Stimulated activated CD4-positive, alpha-beta T cell treated with anti-CD3 and anti-CD28 coated beads, Interleukin-1b, Interleukin-23, amount 100 ng/mL, for 4 hours (primary cell): ENCODE measurements at places on chromosomes 5 and 9.

- no peak for DNase-seq
Measured at GRCh38 chr9:129351642-129352145, 173.6 kb upstream of the IER5L start.

GRCh38 chr5:72166070-72166979, 59.0 kb downstream of the MAP1B start:
- no peak for DNase-seq

GRCh38 chr9:123418506-123418905, 62.5 kb downstream of the CRB2 start:
- DNase-seq: no peak

- DNase-seq: no peak
Measured at GRCh38 chr5:55411876-55412275, 104.1 kb downstream of the MTREX start.

DNA sequence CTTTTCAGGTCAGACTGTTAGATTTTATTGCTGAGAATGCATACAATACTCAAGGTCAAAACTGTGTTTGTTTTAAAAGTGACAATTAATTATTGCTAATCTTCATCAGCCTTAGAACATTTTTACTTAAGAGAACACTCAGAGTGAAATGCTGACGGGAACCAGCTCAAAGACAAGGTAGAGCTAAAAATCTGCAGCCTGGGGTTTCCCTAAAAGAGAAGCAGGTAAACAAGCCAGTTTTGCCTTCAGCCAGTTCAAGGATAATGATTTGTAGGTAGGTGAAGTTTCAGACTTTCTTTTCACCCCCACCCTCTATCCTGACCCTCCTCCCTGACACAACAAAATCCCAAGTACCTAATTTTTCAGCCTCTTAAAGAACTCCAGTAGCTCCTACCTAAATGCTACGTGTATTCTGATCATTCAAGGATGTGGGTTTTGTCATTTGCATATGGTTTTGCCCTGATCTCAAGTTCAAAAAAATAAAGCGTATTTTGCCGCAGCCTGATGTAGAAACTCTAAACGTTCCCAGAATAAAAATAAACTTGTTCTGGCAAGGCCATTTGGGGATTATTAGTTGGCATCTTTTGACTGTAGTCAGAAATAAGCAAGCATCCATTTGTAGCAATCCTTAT, 407.2 kb downstream of the EFNA5 start:
- DNase-seq: no peak

- DNase-seq: no peak
Measured at GRCh38 chr5:154816891-154817492, 33.4 kb downstream of the FAXDC2 start.

DNA sequence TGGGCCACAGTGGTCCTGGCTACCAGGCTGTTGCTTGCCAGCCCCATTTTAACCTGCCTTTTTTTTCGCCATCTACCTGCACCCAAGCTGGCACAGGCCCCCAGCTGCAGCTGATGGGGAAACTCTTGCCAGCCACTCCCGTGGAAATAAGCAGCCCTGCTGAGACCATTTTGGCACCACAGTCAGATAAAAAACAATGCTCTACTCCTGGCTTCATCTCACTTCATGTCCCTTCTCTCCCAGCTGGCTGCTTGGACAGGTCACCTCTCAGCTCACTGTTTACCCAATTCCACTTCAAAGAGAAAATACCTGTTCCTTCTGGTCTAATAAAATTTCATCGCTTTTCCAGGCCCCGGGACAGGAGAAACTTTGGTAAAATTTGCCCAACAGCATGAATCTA, 322.6 kb upstream of the SLC30A5 start:
- no peak for DNase-seq

DNA sequence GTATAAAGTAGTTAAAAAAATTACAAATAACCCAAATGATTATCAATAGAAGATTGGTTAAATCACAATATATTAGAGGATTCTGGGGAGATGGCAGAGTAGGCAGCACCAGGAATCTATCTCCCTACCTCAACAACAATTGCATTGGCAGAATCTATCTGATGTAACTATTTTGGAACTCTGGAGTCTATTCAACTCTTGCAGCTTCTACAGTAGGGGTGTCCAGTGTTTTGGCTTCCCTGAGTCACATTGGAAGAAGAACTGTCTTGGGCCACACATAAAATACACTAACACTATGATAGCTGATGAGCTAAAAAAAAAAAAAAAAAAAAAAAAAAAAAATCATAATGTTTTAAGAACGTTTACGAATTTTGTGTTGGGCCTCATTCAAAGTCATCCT, 29.2 kb upstream of the ECM2 start:
- DNase-seq: no peak

DNA sequence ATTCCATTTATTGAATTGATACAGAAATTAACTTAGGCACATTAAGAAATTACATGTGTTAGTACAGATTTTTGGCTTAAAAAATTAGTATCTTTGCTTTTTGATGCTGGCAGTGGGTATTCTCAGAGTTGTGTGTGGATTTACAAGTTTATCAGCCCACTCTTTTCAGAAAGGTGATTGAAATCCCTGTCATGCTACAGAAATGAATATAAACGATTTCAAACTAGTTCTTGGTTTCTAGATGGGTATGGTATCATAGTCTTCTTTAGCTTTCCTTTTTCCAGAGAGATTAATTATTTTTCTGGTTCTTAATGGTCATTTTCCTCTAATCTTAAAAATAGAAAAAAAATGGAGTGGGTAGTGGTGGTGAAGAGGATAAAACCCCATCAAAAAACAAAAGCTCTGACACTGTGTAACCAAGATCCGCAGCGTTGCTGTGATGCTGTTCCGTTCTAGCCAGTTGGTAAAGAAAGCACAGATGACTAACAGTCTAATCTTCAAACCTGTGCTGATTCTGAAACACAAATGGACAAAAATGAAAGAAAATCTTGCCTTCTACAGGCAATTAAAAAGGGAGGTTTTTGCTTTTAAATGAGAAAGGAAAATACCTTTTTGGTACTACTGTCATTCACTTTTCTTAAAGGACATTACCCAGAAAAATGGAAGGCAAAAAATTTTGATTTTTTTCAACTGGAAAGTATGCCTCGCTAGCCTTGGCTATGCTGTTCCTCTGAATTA, 5.2 kb downstream of the LRRTM2 start:
- DNase-seq: no peak

DNA sequence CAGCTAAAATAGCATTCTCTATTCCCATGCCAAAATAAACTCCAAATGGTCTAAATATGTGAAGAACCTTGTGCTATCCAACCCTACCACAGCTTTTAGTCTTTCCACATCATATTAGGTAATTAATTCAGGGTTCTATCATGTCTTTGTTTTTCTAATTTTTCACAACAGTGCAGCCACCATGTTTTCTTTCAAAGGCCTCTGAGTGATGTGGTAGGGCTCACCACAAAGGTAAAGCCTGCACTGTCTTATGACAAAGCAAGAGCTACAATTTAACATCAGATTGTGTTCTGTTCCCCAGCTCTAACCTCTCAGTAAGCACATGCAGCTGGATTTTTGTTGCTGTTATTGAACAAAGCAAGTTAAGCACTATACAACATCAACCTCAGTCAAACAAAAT, 52.4 kb downstream of the MEF2C start:
- DNase-seq: no peak

- DNase-seq: no peak
Measured at GRCh38 chr5:96324708-96325107, 108.3 kb downstream of the PCSK1 start.

DNA sequence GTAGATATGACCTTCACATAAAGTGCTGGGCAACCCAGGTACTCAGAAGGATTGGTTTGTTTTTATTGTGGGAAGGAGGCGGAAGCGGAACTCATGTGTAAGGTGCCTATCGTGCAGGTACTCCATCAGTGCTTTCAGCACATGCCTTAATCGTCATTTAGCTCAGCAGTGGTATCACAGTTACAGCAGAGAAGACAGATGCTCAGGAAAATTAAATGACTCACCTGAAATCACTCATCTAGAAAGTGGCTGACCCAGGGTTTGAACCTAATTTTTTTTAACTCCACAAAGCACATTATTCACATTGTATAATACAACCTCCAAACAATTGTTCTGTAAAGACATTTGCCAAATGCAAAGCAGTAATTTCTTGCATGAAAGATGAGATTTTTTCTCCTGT, 2.2 kb downstream of the C5orf46 start:
- no peak for DNase-seq

DNA sequence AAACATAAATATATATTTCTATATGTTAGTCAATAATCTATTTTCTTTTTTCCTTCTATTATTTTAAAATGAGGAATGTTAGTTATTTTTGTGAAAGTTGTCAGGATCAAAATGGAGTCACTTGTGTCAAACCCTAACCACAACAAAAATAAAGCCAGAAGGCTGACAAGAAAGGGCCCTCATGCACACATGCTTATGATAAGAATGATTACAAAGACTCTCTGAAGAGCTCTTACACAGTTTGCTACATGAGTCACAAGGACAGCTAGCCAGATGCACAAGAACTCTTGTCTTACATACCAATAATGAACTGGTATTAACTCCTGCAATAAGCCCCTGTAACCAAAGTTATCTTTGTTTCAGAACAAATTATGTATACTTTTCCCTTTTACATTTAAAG, 64.7 kb downstream of the GGTA1 start:
- no peak for DNase-seq

DNA sequence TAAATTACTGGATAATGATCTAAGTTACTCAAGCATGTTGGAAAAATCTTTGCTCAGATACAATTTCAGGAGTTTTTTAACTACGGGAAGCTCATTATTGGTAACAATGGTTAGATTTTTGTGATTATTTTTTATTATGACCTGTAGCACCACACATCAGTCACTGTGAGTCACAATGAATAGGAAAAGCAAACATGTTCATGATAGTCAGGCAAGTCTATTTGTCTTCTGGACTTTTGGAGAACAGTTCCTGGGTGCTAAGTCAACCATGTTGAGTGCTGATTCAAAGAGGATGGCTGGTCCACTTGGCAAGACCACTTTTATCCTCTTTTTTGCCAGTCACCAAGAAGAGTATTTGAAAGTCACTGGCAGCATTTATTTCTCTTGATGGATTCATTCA, 403.2 kb downstream of the KIF4B start:
- DNase-seq: no peak

DNA sequence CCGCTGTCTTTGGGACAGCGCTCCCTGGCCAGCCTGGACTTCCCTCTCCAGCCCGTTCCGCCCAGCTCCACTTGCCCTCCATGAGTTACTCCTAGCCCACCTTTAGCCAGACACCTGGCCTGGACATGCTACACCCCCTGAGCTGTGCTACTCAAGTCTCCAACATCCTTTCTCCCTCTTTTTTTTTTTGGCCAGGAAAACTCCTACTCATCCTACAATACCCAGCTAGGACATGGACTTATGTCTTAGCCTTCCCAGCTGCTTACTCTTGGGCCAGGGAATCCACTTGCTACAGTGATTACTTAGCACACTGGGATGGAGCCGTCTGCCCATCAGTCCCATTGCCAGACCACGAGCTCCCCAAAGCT, 92.7 kb upstream of the PHYKPL start:
- DNase-seq: no peak

- DNase-seq: no peak
Measured at GRCh38 chr5:127942246-127943060, 141.1 kb upstream of the SLC12A2 start.

DNA sequence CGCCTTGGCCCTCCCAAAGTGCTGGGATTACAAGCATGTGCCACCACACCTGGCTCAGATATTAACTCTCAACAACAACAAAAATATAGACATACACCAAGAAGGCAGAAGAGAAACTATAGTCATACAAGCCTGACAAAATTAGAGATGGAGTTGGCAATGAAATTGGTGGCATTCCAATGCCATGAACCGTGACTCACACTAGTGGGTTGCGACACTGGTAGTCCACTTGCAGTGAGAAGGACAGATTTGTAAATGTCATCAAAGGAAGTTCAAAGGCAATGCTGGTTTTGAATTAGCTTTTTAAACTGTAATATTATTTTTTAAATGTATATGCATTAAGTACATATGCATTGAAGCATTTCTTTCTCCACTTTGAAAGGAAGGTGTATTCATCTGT, 8.5 kb upstream of the DNAJC25 start:
- DNase-seq: no peak

- no peak for DNase-seq
Measured at GRCh38 chr5:96455789-96456188, 22.7 kb upstream of the PCSK1 start.

GRCh38 chr5:113634957-113635356, 121.5 kb downstream of the YTHDC2 start:
- no peak for DNase-seq

DNA sequence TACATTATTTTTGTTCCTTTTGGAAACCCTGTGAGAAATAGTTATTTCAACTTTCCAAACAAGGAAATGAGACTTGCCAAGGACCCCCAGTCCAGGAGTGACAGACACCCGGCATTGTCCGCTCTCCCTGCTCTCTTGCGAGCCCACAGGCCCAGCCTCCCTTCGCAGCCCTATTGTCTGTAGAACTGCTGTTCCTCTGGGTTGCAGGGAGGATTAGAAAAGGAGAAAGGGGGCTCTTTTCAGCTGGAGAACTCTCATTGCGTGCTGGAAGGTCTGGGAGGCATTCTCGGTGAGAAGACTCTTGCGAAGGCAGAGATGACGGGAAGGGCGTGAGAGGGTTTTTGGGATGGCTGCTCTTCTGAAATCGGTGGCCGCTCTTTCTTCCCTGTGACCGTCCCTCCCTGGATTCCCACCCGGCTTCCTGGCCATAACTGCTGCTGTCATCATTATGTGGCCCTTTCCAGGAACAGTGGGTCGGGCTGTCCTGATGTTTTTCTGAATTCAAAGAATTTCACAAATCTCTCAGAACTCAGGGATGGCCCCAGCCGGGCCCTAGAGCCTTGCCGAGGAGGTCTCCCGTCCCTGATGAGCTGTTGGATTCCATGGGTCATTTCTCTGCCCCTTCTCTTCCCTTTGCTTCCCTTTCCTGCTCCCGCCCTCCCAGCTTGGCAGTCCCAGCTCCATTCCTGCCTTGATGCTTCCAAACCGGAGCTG, 29.8 kb downstream of the STC2 start:
- DNase-seq: no peak

- DNase-seq: no peak
Measured at GRCh38 chr5:118653872-118654271, 334.5 kb downstream of the DTWD2 start.

GRCh38 chr5:67693956-67694809, 497.6 kb upstream of the CD180 start:
- no peak for DNase-seq

- no peak for DNase-seq
Measured at GRCh38 chr5:143032581-143032836, 262.3 kb downstream of the ARHGAP26 start.

DNA sequence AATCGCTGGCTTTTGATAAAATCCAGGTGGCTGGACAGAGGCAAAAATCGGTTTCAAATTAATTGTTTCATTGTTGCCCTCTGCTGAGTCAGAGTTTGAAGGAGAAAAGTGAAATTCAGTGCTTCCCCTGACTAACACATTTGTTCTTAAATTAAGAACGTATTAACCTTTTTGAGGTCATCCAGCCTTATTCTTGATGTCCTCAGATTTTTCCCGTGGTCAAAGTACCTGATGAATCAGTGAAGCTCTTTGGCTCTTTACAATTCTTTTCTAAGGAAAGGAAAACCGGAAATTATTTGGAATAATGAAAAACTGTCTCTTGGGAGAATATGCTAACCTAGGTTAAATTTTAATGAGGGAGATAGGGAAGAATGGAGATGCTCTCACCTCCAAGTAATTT, 21.6 kb downstream of the OSMR start:
- no peak for DNase-seq

GRCh38 chr9:137218754-137219271, 3.2 kb downstream of the RNF208 start:
- DNase-seq: no peak
